ENCODE measurements at places on chromosomes 3 and 15.

DNA sequence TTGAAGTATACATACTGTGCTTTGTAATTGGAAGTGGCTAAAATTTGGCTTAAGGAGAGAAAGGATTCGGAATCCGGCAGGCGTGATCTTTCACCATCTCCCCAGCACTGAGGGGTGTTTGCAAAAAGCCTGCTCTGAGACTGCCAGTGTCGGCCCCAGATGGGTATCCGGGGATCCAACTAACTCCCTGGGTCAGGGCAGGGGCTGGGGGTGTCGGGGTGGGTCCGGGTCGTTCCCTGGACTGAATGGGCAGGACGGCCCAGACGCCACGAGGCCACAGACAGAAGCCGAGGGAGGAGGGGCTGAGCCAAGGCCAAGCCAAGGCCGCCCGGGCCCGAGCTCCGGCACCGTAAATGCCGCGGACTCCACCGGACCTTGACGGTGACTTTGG, 349 bp downstream of the PPIB start:
- no peak for DNase-seq

DNA sequence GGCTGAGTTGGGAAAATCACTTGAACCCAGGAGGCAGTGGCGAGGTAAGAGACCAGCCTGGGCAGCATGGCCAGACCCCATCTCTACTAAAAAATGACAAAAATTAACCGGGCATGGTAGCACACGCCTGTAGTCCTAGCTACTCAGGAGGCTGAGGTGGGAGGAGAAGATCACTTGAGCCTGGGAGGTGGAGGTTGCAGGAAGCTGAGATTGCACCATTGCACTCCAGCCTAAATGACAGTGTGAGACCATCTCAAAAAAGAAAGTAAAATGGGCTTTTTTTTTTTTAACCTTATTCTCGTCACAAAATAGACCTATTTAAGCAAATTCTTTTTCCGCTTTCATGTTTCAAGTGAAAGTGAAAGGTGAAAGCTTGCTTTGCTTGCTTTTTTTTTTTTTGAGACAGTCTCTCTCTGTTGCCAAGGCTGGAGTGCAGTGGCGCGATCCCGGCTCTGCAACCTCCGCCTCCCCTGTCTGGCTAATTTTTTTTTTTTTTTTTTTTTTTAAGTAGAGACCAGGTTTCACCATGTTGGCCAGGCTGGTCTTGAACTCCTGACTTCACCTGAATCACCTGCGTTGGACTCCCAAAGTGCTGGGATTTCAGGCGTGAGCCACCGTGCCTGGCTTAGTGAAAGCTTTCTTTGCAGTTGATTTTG, 3.6 kb downstream of the PDIA3 start:
- no peak for DNase-seq

DNA sequence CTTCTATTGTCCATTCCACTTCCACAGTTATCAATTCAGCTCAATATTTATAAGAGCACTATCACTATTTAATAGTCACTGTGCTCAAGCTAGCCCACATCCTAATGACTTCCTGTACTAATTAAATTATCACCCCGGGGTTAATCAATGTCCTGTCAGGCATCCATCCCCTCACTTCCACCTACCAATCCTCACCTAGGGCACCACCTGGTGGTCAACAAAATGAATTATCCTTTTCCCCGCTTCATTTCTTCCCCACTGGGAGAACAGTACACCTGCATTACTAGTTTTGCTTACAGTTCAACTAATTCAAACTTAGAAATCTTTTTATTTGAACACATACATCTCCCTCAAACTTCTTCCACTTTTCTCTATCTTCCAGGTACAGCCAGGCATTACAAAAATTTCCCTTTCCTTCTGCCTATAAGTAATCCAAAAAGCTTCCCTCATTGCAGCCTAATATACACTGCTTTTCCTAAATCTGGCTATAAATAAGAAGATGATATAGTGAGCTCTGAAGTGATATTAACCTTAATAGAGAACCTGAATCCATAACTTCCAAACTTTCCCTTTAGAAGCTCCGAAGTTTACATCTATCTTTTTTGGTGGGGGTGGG, 68.5 kb downstream of the TMCC1 start:
- no peak for DNase-seq

DNA sequence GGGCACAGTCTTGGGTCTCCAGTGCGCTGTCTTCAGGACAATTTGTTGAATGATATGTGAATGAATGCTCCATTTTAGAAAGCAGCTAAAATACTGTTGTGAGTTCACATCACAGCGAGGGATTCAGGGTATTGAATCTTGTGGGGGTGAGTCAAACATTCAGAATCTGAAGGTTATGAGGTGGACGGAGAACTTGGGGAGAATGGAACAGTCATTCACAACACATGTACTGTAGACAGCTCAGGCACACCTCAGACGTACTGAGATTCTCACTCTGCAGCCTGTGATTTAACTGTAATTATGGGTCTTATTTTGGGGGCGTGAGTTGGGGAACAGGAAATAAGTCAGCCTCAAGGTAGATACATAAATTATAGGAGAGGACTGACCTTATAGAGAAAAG, 13.9 kb downstream of the CRYBG3 start:
- DNase-seq: no peak

DNA sequence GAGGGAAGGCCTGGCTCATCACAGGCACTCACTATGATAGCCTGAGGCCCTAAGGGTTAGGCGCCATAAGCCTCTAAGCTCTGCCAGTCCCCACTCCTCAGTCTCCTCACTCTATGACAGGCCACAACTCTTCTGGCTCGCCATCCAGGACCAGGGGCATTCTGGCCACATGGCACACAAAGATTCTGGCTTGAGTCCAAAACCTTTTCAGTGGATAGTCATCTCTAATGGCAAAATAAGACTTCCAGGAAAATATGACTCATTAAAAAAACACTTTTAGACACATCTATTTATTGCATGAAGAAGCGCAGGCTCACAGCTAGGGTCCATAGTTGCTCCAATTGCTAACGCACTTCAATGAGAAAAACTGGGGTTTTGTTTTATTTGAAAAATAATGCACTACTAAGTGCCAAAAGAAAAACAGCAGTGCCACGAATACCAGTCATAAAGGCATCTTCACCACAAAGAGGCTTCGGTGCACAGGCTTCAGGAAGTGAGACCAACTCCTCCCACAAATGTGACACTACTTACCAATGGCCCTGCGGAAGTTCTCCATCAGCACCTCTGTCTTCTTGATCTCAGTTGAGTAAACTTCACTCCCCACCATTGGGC, 11.1 kb downstream of the RUVBL1 start:
- DNase-seq: no peak

GRCh38 chr3:25214034-25214433, 214.0 kb upstream of the RARB start:
- no peak for DNase-seq

GRCh38 chr3:57952208-57952631, 56.0 kb upstream of the FLNB start:
- DNase-seq: no peak

DNA sequence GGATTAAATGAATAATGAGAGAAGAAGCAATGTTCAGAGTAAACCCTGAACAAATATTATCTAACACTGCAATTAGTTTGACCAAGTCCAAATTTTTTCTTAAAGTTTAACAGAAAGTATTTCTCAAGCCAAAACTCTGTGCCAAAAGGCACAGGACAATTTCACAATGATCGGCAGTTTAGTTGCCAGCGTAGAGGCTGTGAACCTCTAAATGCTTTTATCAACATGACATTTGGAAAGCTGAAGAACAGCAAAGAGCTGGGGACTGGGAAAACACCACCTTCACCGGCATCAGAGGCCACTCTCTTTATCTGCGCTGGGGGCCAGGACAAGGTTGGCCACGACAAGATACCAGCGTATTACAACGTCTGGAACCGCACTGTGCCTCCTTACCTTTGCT, 125.6 kb downstream of the ADAMTS17 start:
- DNase-seq: no peak

- no peak for DNase-seq
These were observed 74.0 kb upstream of the PHLDB2 start for GRCh38 chr3:111785034-111785433.

DNA sequence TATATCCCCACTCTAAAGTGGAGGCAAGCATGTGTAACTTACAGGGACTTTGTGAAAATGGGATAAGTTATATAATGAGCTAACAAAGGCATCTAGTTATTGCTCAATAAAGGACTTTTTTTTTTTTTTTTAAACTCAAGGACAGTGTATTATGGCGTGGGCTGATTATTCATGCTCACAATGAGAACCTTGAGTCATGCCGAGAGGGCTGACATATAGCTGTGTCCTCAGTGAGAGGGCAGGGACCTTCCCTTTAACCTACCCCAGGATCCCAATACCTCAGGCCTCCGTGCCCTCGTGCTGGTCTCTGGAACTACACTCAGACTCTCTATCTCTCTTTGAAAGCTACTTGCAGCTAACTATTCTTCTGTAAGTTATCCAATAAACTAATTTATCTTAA, 319.9 kb upstream of the ICE2 start:
- no peak for DNase-seq

DNA sequence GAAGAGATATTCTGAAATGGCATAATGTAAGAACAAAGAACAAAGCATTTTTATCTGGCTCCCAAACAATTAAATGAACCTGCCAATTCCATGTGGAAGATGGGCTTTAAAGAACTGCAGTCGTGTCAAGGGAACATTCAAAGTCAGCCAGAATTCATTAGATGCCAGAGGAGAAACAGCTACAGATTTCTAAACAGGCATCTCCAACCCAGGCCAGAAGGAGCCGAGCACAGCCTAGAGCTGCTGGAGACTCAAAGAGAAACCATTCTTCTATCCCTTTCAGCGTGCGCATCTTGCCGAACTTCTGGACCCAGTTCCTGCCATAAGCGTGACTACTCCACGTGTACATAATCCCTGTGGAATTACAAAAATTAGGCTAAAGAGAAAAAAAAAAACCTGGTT, 60.4 kb downstream of the MB21D2 start:
- no peak for DNase-seq

GRCh38 chr3:183892610-183893214, 8.0 kb upstream of the PARL start:
- no peak for DNase-seq

DNA sequence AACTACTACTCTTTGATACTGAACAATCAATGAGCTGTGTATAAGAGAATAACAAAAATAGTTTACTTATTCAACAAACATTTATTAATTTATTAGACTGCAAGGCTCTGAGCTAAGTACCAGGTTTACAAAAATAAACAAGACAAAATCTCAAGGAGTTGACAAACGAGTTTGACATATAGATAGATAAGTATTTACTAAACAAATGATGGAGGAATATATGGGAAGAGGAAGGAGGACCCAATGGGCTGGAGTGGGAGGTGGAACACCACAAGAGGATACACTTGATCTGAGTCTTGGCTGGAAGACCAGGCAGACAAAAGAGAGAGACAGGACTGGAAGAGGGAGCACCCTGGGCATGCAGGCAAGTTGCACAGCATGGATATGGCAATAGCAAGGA, 47.5 kb upstream of the FSIP1 start:
- no peak for DNase-seq

- no peak for DNase-seq
These were observed 12.4 kb upstream of the ETV5 start for GRCh38 chr3:186121278-186121677.

GRCh38 chr3:181701096-181701495, 10.6 kb upstream of the SOX2 start:
- no peak for DNase-seq

DNA sequence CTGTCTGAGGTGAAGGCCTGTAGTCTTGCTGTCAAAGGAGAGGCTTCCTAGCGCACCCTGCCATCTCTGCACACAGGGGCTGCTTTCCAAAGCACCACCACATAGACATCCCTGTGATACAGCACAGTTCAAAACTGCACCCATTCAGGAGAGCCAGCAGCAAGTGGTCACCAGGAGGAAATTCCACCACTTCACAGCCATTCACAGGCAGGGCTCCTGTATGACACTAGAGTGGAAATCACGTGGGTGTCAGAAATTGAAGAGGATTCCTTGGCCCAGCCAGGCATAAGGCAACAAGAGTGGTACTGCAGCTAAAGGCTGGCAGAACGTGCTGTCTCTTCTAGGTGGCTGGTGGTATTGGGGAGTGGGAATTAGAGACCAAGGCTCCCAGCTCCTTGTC, 102.8 kb downstream of the RFTN1 start:
- DNase-seq: no peak

- no peak for DNase-seq
These were observed 56.4 kb downstream of the FEM1B start for GRCh38 chr15:68333775-68334470.

GRCh38 chr15:67142767-67143100, 77.3 kb downstream of the SMAD3 start:
- no peak for DNase-seq

DNA sequence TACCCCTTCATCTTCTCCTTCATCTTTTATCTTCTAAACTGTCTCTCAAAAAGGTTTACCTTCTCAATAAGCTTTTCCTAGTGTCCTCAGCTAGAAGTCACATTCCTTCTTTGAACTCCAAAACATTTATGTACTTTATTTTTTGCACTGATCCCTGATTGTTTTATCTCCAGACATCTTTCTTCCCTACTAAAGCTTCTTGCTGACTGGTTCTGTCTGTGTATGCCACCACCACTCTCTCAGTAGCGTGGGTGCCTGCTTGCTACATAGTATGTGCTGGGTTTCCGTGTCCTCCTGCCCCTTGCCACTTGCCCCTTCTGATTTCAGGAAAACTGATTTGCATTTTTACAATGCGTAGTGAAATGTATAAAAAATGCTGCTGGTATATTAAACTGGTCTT, 24.0 kb downstream of the GTF2E1 start:
- DNase-seq: no peak

GRCh38 chr3:100252001-100252400, 8.8 kb upstream of the TBC1D23 start:
- no peak for DNase-seq

DNA sequence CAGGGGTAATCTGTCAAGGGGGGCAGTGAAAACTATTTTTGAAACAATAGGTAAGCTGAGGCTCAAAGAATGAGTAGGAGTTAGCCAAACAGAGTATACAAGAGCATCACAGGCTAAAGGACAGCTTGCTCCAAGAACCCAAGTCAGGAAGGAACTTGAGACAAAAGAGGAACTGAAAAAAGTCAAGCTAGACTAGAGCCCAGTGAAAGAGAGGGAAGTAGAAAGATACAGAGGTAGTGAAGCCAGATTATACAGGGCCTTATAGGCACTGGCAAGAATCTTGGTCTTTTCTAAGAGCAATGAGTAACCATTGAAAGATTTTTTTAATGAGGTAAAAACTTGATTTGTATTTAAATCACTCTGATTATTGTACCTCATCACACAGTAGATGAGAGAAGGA, 69.9 kb downstream of the FILIP1L start:
- DNase-seq: no peak

DNA sequence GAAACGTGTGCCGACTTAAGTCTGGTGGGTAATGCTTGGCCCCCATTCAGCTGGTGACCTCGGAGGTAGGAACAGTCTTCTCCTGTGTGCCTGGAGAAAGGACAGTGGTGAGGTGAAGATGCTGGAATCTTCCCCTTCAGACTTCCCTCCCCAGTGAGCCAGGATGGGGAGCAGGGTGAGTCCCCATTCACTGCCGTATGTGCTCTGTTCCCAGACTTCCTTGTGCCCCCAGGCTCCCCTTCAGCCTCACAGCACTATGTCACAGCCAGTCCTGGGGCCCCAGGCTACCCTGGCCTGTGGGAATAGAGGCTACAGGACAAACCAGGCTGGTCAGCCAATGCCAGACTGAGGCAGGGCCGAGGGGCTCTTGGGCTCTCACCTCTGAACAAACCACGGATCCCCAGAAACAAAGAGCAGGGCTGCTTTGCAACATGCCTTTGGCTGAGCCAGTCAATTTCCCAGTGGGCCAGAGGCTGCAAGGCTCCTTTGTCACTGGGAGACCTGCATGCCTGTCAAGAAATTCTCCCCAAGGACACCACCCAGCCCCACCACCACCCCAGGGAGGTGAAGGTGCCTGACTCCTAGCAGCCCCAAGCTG, 31.8 kb upstream of the HHATL start:
- DNase-seq: no peak

- no peak for DNase-seq
These were observed 111.7 kb downstream of the DNAJB8 start for GRCh38 chr3:128354788-128355542.
